Dorsolateral prefrontal cortex (tissue), 122 donors: ENCODE measurements at places on chromosomes 16 and 17.

DNA sequence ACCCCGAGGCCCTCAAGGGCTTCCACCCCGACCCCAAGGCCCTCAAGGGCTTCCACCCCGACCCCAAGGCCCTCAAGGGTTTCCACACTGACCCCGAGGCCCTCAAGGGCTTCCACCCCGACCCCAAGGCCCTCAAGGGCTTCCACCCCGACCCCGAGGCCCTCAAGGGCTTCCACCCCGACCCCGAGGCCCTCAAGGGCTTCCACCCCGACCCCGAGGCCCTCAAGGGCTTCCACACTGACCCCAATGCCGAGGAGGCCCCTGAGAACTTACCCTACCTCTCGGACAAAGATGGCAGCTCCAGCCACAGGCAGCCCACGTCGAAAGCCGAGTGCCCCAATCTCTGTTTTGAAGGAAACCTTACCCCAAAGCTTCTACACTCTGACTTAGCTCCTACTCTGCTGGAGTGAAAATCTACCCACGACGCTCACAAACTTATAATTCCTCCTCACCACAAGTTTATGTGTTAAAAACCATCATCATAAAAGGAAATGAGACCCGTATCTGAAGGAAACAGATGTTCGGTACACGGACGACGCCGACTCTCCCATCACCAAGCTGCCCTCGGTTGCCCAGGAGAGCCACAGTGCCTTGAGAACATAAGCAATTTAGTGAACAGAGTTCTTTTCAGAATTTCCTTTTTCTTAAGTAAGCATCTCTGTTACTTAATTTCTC, 61.2 kb upstream of the RPH3AL start:
- DNase-seq, result no peak

DNA sequence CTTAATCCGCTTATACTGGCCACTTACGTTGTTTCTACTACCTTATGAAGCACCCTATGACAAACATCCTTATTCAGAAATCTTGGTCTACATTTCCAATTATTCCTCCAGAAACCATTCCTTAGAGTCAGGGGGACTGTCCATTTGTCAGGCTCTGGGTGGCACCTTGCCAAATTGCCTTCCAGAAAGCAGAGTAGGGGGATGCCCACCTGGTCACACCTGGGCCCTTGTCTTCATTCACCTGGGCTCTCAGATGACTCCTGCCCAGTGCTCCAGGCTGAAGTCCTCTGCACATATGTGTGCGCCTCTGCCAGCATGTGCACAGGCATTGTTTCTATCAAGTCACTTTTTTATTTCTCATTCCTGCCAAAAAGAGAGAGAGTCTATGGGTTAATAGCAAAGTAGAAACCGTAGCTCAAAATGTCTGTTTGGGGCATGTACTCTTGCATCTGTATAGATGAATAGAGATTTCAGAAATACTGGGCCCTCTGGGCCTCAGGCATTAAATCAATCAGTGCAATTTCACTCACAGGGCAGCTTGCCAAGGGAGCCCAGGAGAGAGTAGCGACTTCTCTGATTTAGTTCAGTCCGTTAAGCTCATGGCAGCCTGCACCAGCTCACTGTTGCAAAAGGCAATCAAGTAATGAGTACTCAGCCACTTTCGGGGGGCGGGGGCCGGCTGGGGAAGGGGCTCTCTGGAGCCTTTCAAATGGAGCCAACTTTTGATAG, 104.7 kb downstream of the SOCS1 start:
- no peak for DNase-seq

GRCh38 chr17:69232650-69233049, 4.0 kb upstream of the ABCA10 start:
- DNase-seq, result no peak

- no peak for DNase-seq
These were observed 250.1 kb upstream of the CDH5 start for GRCh38 chr16:66116163-66117002.

DNA sequence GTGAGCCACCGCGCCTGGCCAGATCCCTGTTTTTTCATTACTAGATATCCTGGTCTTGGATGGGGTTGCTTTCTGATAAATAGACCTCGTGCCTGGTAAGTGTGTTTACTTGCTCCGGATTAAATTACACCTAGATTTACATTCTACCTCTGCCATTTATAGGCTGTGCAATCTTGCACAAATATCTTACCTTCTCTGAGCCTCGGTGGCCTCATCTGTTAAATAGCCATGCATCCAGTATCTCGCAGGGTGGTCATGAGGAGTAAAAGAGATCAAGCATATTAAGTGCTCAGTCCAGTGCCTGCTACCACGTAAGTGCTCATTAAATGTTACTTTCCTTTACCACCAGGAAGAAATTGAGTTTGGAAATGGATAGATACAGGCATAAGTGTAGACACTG, 98.4 kb downstream of the BMERB1 start:
- no peak for DNase-seq

DNA sequence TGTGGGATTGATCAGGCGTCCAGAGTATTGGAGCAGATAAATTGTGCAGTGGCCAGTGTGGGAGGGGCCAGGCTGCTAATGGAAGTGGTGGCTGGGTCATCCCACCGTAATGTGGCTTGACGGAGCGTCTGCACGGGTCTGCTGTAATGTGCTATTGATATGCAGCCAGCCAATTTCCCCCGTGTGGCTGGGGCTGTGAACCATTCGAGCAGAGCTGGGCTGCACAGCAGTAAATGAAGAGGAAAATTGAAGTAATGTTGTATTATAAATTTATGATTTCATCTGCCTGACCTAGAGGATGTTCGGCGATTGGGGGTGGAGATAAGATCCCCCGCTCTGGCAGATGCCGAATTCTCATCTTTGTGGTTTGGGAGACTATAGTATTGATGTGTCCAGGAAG, 121.5 kb downstream of the CCDC182 start:
- DNase-seq, result no peak
